ENCODE measurements at places on chromosomes 16 and 17.

DNA sequence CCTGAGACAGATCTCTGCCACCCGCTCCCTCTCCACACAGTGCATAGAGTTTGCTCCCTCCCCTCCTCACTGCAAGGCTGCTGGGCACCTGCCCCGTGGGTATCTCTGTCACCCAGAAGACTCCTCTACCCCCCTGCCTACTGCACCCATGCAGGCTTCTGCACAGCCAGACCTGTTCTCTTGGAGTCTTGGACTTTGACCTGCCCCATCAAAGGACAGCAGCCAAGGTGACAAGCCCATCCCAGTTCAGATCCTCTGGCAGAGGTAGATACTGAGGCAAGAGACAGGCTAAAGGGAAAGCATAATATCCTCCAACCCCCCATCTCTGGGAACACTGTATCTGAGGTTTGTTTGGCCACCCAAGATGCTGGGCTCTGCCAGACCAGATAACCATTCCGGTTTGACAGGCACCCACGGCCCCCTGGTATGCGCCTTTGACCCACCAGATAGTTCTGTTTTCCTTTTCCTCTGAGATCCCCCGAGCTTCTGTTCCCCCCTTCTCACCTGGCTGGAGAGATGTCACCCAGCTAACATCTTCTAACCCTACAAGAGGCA, 239.6 kb downstream of the SOX9 start:
- no peak overlapping the region for H3K27ac ChIP-seq
- DNase-seq = no peak
- H3K4me3 ChIP-seq = no peak overlapping the region

- no peak overlapping the region for H3K4me3 ChIP-seq
- no peaks in the 10 kb centered on the region for H3K36me3 ChIP-seq
- H3K4me1 ChIP-seq = no peaks in the 10 kb centered on the region
- H3K27me3 ChIP-seq = no peaks in the 10 kb centered on the region
- DNase-seq = no peak
These were observed 8.3 kb upstream of the CDRT15 start for GRCh38 chr17:14245002-14245401.

- H3K4me1 ChIP-seq = no peaks in the 10 kb centered on the region
- H3K4me3 ChIP-seq = no peak overlapping the region
- no peaks in the 10 kb centered on the region for H3K36me3 ChIP-seq
- no peak overlapping the region for H3K27ac ChIP-seq
These were observed 80.6 kb downstream of the AMFR start for GRCh38 chr16:56344518-56345405.

GRCh38 chr17:65554553-65555223, 6.8 kb downstream of the AXIN2 start:
- H3K4me3 ChIP-seq = no peak overlapping the region
- H3K4me1 ChIP-seq = peaks cover 24% of the 10 kb centered on the region
- H3K36me3 ChIP-seq = peaks cover 48% of the 10 kb centered on the region

GRCh38 chr17:40063187-40063771, 514 bp downstream of the THRA start:
- DNase-seq = peak; percentile 93
- H3K4me1 ChIP-seq = peaks cover 2% of the 10 kb centered on the region
- H3K4me3 ChIP-seq = peak overlapping the region; percentile 84
- H3K27ac ChIP-seq = peak overlapping the region; percentile 60

DNA sequence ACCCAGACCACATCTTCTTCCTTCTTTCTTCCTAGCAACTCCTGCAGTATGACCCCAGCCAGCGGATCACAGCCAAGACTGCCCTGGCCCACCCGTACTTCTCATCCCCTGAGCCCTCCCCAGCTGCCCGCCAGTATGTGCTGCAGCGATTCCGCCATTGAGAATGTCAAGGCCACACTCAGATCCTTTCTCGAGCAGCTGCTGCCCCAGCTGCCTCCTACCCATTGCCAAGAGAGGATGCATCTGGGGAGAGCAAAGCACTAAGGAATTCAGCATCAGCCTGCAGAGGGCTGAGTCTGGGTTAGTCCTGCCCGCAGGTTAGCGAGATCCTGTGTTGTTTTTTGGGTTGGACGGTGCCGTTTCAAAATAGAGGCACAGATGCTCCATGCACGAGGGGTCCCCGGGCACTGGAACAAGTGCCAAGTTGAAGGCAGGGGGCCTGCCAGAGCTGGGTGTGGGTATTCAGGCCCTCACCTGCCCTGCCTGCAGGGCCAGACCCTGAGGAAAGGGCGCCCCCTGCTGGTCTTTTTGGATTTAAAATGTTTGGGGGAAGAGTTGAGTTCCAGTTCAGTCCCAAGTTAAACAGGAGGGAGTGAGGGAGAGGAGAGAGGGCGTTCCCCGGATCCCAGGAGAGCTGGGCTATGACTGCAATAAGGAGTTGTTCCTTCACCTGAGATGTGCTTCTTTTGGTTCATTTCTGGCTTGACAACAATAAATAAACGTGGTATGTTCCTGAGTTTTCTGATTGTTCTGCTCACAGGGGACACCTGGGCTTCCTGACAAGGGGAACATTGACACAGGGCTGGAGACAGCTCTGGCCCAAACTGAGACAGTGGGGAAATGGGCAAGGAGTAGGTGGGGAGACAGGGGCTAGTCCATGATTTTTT, 4.9 kb downstream of the CDK3 start:
- no peaks in the 10 kb centered on the region for H3K27me3 ChIP-seq
- no peak overlapping the region for H3K4me3 ChIP-seq
- no peaks in the 10 kb centered on the region for H3K4me1 ChIP-seq
- DNase-seq = peak; percentile 99
- peaks cover 11% of the 10 kb centered on the region for H3K36me3 ChIP-seq
- H3K27ac ChIP-seq = no peak overlapping the region

- H3K36me3 ChIP-seq = no peaks in the 10 kb centered on the region
- no peak for DNase-seq
These were observed 55.2 kb downstream of the ACTG1 start for GRCh38 chr17:81457401-81457800.

DNA sequence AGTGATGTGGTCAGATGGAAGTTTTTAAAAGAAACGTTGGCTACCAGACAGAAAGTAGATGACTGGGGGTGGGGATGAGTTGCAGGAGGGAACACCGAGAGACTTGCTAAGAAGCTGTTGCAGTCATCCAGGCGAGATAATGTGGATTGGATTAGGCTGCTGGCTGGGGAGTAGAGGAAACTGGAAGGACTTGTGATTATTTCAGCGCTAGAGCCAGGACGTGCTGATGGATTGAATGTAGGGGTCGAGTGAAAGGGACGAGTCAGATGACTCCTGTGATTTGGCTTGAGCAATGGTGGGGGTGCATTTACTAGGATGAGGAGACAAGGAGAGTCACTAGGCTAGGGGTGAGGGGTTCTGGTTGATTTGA, 88.5 kb downstream of the CLEC16A start:
- H3K36me3 ChIP-seq = peaks cover 56% of the 10 kb centered on the region
- H3K4me3 ChIP-seq = peak overlapping the region; percentile 33
- no peaks in the 10 kb centered on the region for H3K27me3 ChIP-seq
- H3K27ac ChIP-seq = no peak overlapping the region
- DNase-seq = peak; percentile 87

- H3K4me3 ChIP-seq = no peak overlapping the region
- H3K27me3 ChIP-seq = no peaks in the 10 kb centered on the region
- no peak overlapping the region for H3K27ac ChIP-seq
- DNase-seq = no peak
- no peaks in the 10 kb centered on the region for H3K36me3 ChIP-seq
These were observed 34.8 kb upstream of the CIBAR2 start for GRCh38 chr16:85146922-85147651.

DNA sequence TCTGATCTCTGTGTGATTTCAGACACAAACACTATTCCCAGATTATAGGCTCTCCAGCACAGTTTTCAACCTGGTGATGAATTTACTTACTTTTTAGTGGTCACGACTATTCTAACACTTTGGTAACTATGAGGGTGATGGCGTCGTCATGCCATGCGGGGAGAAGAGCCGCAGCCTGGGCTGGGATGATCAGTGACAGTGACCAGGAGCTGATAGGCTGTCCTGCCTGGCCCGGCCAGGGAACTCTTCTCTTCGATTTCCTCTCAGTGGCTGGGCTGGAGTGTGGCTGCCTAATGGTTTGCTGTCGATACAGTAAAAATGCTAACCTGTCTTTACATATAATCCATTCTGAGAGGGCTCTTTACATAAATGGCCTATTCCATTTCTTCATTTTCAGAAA, 113.1 kb downstream of the IRX3 start:
- DNase-seq = peak; percentile 59
- H3K4me3 ChIP-seq = no peak overlapping the region
- no peaks in the 10 kb centered on the region for H3K27me3 ChIP-seq

- no peak for DNase-seq
- no peaks in the 10 kb centered on the region for H3K4me1 ChIP-seq
These were observed 450.0 kb downstream of the PMP22 start for GRCh38 chr17:14815079-14815478.

DNA sequence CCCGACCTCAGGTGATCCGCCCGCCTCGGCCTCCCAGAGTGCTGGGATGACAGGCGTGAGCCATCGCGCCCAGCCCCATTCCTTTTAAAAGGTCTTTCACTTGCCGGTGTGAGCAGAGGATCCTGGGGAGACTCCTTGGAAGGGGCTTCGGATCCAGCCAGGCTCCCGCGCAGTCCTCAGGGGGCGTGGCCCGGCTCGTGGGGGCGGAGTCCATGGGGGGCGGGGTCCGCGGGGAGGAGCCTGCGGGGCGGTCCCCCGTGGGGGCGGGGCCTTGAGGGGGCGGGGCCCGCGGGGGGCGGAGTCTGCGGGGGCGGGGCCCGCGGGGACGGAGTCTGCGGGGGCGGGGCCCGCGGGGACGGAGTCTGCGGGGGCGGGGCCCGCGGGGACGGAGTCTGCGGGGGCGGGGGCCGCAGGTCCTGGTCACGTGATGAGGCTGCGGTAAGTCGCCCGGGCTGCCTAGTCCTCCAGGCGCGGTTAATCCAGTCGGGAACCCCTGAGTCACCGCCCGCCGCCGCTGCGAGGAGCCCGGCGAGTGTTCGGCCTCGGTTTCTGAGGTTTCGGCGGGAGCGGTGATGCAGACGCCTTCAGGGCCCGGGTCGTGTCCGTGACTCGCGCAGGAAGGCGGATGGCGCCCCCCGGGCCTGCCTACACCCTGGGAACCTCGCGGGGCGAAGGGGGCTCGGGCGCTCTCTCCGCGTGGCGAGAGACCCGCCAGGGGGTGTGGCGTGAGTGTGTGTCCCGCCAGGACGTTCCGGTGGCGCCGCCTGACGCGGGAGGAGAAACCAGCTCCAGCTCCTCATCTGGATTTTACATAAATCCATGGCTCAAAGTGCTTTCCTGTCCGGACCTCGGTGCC, 23.6 kb upstream of the ABR start:
- no peak overlapping the region for H3K27ac ChIP-seq
- no peaks in the 10 kb centered on the region for H3K27me3 ChIP-seq
- peaks cover 2% of the 10 kb centered on the region for H3K4me1 ChIP-seq
- no peaks in the 10 kb centered on the region for H3K36me3 ChIP-seq
- peak overlapping the region; percentile 79 for H3K4me3 ChIP-seq

DNA sequence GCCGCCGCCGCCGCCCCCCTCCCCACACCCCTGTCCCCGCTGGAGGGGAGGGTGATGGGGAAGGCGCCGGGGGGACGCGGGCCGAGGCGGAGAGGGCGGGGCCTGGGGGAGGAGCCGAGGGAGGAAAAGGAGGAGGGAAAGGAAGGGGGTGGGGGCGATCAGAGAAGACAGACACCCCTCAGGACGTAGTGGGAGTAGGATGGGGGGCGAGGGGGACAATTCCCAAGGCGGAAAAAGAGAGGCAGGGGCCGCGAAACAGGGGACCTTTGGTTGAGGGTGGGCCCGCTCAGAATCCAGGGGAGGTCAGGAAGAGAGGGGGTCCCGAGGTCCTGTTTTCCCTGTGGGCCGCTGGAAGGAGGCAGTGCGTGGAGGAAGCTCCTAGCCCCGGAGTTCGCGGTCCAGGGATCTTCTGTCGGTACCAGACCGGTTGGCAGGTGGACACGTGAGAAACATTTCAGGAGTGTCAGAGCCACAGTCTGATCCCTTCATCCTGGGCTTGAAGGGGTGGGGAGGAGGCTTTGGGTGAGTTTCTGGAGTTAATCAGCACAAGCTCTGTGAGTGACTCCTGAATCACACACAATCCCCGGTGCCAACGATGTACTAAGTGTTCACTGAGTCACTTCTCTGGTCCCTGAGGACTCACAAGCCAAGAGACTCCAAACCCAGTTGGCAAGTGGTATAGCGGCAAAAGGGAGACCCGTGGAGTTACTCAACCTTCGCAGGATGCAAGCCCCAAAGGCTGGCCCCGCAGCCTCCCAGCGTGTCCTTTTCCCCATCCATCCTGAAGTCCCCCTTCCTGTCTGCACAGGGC, at the start of gene XYLT1:
Gene XYLT1 (minus strand): TSS at position 53 of the 811 bp plus-strand sequence. CDS start 164 bp downstream, outside the sequence.
- no peaks in the 10 kb centered on the region for H3K36me3 ChIP-seq
- H3K4me1 ChIP-seq = peaks cover 10% of the 10 kb centered on the region
- peak; percentile 84 for DNase-seq
- H3K27ac ChIP-seq = no peak within 1 kb of the TSS

- peaks cover 15% of the 10 kb centered on the region for H3K4me1 ChIP-seq
- H3K4me3 ChIP-seq = no peak overlapping the region
- H3K27ac ChIP-seq = no peak overlapping the region
These were observed 138.4 kb downstream of the WWOX start for GRCh38 chr16:78237841-78238240.

DNA sequence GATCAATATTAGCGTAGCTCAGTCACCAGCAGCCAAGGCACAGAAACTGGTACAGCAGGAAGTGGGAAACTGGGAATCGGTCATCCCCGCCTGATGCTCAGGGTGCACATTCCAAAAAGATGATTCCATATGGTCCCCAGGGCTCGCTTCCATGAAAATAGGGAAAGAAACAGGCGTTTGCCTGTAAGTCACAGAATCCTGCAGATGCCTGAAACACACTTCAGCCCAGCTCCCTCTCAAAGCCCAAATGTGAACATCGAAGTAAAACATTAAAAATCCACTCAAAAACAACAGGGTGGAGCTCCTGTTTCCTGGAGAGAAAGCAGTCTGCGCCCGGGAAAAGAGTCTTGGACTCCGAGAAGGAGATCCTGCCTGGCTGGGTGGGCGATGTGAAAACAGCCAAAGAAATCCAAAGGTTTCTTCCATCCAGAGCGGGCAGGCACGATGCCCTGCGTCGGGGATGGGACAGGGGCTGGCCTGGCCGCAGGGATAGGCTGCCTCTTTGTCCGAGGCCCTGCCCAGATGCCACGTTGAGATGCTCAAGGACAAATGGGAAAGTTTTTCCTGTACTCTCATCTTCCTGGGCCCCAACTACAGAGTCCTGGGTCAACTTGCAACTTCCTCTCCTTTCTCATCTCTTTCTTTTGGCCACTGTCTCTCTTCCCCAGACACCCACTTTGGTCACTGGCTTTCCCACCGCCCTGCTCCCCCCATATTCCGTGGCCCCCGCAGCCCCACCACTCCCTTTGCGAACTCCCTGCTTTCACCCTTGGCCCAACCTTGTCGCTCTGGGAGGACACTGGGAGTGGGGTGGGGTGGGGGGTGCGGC, 743 bp downstream of the WIPI1 start:
- peaks cover 9% of the 10 kb centered on the region for H3K27me3 ChIP-seq
- H3K4me1 ChIP-seq = peaks cover 6% of the 10 kb centered on the region
- peak; percentile 95 for DNase-seq
- H3K36me3 ChIP-seq = peaks cover under 1% of the 10 kb centered on the region
- H3K4me3 ChIP-seq = peak overlapping the region; percentile 84
- H3K27ac ChIP-seq = peak overlapping the region; percentile 59

GRCh38 chr17:50426814-50427787, 1.1 kb downstream of the ACSF2 start:
- no peaks in the 10 kb centered on the region for H3K27me3 ChIP-seq
- DNase-seq = peak; percentile 84
- H3K36me3 ChIP-seq = no peaks in the 10 kb centered on the region
- H3K4me3 ChIP-seq = peak overlapping the region; percentile 89

GRCh38 chr17:75553295-75554110, 28.0 kb downstream of the LLGL2 start:
- peak overlapping the region; percentile 88 for H3K27ac ChIP-seq
- peak overlapping the region; percentile 53 for H3K4me3 ChIP-seq
- peaks cover 21% of the 10 kb centered on the region for H3K4me1 ChIP-seq
- H3K27me3 ChIP-seq = no peaks in the 10 kb centered on the region

Data from endodermal cell (in vitro differentiated cells).